ENCODE measurements at places on chromosomes 12 and 14.

DNA sequence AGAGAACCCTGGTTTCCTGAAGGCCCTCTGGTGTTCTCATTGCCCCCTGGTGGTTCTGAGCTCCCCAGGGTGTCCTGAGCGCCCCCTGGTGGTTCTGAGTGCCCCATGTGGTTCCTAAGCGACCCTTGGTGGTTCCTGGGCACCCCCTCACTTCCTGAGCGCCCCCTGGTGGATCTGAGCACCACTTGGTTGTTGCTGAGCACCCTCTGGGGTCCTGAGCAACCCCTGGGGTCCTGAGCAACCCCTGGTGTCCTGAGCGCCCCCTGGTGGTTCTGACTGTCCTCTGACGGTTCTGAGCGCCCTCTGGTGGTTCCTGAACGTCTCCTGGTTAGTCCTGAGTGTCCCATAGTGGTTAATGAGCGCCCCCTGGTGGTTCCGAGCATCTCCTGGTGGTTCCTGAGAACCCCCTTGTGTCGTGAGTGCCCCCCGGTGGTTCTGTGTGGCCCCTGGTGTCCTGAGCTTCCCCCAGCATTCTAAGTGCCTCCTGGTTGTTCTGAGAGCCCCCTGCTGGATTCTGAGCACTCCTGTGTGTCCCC is 568.3 kb downstream of the TMEM121 start:
- peak; percentile 85 for DNase-seq

GRCh38 chr12:85825746-85826145 is 10.5 kb downstream of the RASSF9 start:
- no peak for DNase-seq

- DNase-seq, result no peak
These were observed 141.4 kb downstream of the PHLDA1 start for GRCh38 chr12:75890141-75890540.

DNA sequence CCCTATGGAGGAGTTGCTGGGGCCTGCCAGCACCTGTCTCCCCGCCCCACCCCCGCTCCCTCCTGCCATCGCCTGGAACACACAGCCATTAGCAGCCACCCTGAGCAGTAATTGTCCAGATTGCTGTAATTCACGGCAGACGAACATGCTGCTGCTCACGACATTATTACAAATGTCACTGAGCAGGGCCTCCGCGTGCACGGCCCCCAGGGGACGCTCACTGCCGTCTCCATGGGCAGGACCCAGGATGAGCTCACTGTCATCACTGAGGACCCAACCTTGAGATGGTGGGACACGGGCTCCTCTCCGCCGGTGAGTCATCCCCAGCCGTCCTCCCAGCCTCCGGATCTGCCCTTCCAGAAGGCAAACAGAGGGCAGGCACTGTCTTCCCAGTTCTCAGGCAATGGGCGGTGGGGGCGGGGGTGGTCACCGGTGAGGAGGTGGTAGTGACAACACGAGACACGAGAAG is 100.4 kb downstream of the RFLNA start:
- no peak for DNase-seq

DNA sequence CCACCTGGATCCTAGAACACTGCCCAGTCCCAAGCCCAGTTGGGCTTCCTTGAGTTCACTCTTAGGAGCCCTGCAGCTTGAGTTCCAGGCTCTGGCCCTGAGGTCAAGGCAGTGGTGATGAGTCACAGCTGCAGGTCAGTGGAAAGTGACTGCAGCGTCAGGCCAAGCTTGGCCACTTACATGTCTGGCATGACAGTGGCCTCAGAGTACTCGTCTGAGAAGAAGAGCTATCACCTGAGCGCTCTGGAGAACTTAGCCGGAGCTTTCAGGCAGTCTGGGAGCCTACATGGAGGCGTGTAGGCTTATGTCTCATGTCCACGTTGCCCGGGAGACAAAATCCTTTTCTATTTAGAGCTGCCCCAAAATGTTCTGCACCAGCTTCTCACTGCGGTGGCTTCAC is 75.6 kb downstream of the ARL6IP4 start:
- DNase-seq, result no peak

GRCh38 chr12:118189741-118190191 is 53.8 kb downstream of the PEBP1 start:
- DNase-seq, result no peak

DNA sequence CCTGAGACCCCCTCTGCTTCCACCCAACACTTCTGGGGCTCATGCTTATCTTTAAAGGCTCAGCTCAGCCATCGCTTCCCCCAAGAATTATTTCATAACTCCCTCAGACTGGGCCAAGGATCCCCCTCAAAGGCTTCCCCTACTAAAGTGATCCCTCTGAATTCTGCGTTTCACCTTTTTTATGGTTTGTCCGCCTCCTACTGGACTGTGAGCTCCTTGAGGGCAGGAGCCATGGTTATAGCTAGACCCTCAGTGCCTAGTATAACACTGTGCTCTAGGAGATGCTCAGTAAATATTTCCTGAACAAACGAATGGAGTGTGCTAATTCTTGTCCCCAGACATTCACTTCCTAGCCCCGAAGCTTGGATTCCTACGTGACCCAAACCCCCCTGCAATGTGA is 20.5 kb upstream of the SRRM4 start:
- DNase-seq, result no peak

GRCh38 chr12:54300732-54301427 is at the start of gene NFE2:
Gene NFE2 (minus strand): TSS chr12:54301015. CDS start chr12:54295248, 5,767 bp downstream.
- peak; percentile 90 for DNase-seq

GRCh38 chr12:57142727-57143126 is 4.7 kb downstream of the LRP1-AS start:
- no peak for DNase-seq

GRCh38 chr14:55911776-55912175 is 206.4 kb upstream of the PELI2 start:
- DNase-seq, result no peak

- no peak for DNase-seq
These were observed 24.3 kb downstream of the ANG start for GRCh38 chr14:20712904-20713303.

- peak; percentile 95 for DNase-seq
These were observed 9.7 kb upstream of the WSCD2 start for GRCh38 chr12:108119126-108119973.

GRCh38 chr12:94718114-94718513 is 67.8 kb upstream of the TMCC3 start:
- no peak for DNase-seq

DNA sequence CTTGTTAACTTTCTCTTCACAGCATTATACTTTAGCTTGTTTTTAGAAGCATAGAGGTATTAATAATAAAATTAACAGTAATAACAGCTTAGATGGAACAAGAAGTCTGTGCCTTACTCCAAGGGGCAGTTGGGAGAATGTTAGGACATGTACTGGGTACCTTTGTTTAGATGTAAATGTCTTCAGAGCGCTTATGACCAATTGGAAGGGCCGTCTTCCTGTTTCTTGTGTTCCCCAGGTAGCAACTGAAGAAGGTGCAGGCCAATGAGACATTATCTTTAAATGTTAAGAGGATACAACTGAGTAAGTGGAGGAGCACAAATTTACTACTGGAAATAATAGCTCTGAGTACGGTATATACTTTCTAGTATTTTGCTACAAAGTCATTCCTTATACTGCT is 180.9 kb upstream of the SYT1 start:
- DNase-seq, result no peak

DNA sequence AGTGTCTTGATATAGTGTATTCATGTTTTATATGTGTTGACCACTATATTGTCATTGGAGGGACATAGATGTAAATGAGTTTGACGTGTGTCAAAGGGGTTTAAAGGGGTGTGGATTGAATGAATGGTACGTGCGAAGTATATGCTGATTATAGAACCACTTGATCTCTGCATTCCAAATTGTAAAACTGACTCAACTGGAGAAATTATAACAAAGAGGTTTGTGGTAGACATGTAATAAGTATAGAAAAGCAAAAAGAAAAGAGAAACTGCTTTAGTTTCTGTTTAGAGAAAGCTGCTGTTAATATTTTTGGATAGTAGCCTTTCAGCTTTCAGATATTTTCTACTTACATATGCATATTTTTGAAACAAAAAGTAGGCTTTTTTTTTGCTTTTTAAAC is 8.9 kb upstream of the MYRFL start:
- DNase-seq, result no peak

GRCh38 chr14:99529899-99530298 is 48.7 kb downstream of the CCNK start:
- no peak for DNase-seq

- no peak for DNase-seq
These were observed 553.1 kb downstream of the DIO2 start for GRCh38 chr14:79658221-79658620.

GRCh38 chr12:52019113-52019770 is 12.5 kb downstream of the TAMALIN start:
- DNase-seq, result no peak

DNA sequence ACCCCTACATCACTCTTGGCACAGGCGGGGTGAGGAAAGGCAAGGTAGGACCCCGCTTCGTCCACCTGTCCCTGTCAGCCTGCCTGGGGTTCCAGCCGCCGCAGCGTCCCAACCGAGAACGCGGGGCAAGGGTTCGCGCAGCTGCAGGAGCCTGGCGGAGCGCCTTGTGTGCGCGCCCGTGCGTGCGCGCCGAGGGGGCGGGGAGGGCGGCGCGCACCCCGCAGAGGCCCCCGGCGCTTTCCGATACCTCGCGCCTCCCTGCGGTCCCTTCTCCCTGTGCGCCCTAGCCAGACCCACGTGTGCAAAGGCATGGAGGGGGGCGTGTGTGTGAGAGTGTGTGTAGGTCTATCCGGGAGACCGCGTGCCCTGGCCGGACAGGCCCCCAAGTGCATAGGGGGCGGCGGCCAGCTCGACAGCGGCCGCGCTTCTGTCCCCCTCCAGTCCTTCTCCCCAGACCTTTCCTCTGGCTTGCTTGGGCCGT is 122.4 kb downstream of the TSPAN9 start:
- DNase-seq, result no peak

DNA sequence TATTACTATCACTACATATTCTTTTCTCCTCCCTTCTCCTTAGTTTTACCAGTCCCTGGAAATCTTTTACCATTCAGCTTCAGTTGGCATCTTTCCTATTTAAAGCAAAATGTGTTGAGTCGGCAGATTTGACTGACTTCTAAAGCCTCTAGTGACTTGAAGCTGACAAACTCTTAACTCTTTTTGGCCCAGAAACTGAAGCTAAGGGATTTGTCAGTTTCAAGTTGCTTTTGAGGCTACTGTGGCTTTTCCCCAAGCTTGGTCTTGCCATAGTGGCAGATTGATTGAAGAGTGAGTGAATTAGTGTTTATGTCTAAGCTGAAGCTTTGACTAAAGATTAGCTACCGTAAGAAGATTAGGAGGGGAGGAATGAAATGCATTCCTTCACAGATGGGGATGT is 104.0 kb downstream of the ETNK1 start:
- no peak for DNase-seq

GRCh38 chr12:130879781-130880389 is 8.0 kb downstream of the RAN start:
- no peak for DNase-seq

Measured in erythroblast (primary cell).